ENCODE measurements at places on chromosomes 16 and 17.

- no peak for DNase-seq
Observed at GRCh38 chr17:45628019-45628418, 137.5 kb upstream of the PLEKHM1 start.

DNA sequence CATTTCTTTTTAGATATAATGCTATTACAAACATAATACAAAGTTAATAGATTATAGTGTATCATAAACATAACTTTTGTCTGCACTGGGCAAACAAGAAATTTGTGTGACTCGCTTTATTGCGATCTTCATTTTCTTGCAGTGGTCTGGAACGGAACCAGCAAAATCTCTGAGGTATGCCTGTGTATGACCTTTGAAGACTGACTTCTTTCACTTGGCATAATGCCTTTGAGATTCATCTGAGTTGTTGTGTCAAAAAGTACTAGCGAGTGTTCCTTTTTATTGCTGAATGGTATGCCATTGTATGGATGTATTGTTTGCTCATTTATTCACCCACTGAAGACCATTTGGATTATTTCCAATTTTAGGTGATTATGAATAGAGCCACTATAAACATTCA, 69.2 kb downstream of the TANC2 start:
- peak; percentile 71 for DNase-seq

- no peak for DNase-seq
Observed at GRCh38 chr17:27600471-27600870, 30.5 kb upstream of the LGALS9 start.

GRCh38 chr16:82728901-82729300, 102.1 kb downstream of the CDH13 start:
- no peak for DNase-seq

GRCh38 chr17:68697850-68698361, 96.7 kb upstream of the FAM20A start:
- DNase-seq, result peak; percentile 87

DNA sequence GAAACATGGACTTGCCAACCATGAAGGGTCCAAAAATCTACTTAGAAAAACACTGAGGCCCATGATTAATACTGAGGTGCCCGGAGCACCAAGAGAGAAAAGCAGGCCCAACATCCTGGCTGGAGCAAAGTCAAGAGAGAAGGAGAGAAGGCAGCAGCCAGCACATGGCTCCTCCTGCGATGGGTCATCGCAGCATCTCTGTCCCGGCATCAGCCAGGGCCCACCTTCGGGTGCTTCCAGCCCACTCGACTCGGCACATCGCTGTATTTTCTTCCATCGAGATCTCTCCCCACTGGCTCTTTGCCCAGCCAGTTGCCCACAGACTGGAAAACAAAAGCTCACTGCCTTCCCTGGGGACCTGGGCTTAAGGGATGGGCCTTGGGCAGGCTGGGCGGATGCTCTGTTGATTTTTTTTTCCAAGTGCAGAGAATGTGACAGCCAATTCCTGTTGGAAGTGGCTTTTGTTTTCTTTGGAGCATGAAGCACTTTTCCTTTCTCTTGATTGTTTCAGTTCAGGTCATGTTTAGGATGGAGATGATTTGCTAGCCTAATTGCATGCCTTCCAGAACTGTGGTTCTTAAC, 58.1 kb downstream of the CYB5B start:
- DNase-seq, result peak; percentile 97

GRCh38 chr17:29659155-29659554, 36.4 kb upstream of the CORO6 start:
- DNase-seq, result no peak

DNA sequence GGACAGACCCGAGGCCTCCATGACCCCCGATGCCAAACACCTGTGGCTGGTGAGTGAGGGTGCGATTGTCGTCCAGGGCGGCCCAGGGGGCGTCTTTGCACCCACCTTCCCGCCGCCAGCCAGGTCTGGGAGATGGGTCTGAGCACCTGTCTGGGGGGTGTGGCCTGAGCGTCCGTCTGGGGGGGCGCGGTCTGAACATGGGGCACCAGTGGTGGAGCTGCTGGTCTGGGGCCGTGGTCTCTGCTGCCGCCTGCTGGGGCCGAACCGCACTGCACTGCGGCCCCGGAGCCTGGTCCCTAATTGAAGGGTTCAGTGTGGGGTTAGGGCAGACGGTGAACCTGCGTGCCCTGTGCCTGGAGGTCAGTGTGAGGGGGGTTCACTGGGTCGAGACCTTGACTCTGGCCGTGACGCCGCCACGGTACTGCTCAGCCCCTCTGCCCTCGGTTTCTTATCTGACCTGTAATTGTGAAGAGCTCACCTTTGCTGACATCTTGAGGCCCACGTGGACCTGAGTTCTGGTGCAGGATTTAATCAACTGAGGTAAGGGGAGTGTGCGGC, 12.6 kb upstream of the TCF25 start:
- peak; percentile 57 for DNase-seq

- peak; percentile 76 for DNase-seq
Observed at GRCh38 chr17:66533572-66533971, 231.2 kb downstream of the PRKCA start.

DNA sequence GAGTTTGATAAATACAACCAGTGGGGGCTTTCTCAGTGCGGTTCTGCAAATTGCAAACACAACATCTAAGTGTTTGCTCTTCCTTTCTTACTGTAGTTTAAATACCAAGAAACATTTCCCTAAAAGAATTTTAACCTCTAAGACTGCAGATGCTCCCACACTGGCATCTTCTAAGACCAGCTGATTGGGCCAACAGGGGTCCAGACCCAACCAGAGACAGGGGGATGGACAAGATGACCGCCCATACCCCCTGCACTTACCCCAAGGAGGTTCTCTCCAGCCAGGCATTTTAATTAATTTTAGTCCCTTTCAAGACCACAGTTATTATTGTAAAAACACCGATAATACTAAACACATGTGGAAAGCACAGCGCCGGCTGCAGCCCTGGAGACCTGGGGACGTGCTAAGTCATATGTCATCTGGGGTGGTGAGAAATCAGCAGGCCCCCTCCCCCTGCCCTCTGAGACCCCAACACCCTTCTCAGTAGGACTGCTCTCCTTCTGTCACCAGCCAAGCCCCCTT, 242.3 kb downstream of the SOX9 start:
- no peak for DNase-seq

GRCh38 chr16:16184594-16184993, 38.7 kb downstream of the ABCC6 start:
- no peak for DNase-seq

All from cardiac fibroblast (primary cell).